ENCODE measurements at places on chromosomes 16 and 17.

GRCh38 chr17:80724775-80725266, 180.2 kb downstream of the RPTOR start:
- no peak for DNase-seq

GRCh38 chr17:69961501-69962145, 113.4 kb upstream of the KCNJ16 start:
- DNase-seq: peak; percentile 9

GRCh38 chr17:81859906-81860755, at the start of gene P4HB:
Gene P4HB, minus strand, starts transcription at chr17:81860535. Its CDS starts 64 bp downstream, at chr17:81860471.
- peak; percentile 53 for DNase-seq

GRCh38 chr16:11131706-11132105, 124.3 kb downstream of the SOCS1 start:
- no peak for DNase-seq

- DNase-seq: no peak
Measured at GRCh38 chr16:87740909-87741424, 24.8 kb downstream of the KLHDC4 start.

GRCh38 chr17:11601661-11602060, 3.4 kb downstream of the DNAH9 start:
- no peak for DNase-seq

DNA sequence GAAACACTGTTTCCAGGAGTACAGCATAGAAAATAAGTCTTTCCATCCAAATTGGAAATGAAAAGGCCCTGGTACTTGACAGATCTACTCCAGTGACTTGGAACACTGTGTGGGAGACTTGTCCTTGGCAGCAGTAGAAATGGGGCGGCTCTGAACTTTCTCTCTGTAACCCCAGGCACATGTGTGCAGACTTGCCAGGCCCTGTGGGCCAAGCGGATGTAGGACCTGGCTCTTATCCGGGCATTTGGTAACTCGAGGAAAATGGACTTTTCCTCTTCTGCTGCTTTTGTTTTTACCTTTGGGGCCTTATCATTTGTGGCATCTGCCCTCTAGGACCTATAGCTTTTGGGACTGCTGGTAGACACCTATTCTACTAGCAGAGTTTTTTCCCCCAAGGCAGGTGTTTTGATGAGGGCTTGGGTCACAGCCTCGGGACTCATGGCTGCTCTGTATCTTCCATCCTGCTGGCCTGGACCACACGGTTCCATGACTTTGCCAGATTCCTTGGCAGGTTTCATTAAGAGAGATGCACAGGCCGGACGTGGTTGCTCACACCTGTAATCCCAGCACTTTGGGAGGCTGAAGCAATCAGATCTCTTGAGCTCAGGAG, 43.5 kb downstream of the SMPD3 start:
- DNase-seq: no peak

DNA sequence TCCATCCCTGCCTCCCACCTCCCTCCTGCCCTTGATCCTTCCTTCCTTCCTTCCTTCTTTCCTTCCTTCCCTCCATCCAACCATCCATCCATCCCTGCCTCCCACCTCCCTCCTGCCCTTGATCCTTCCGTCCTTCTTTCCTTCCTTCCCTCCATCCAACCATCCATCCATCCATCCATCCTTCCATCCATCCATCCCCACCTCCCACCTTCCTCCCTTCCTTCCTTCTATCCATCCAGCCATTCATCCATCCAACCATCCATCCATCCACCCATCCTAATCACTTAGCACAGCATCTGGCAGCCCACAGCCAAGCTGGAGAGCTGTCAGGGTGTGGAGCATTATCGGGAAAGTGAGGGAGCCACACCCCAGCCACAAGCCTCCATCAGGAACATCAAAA, 54.5 kb downstream of the TK2 start:
- DNase-seq: no peak

DNA sequence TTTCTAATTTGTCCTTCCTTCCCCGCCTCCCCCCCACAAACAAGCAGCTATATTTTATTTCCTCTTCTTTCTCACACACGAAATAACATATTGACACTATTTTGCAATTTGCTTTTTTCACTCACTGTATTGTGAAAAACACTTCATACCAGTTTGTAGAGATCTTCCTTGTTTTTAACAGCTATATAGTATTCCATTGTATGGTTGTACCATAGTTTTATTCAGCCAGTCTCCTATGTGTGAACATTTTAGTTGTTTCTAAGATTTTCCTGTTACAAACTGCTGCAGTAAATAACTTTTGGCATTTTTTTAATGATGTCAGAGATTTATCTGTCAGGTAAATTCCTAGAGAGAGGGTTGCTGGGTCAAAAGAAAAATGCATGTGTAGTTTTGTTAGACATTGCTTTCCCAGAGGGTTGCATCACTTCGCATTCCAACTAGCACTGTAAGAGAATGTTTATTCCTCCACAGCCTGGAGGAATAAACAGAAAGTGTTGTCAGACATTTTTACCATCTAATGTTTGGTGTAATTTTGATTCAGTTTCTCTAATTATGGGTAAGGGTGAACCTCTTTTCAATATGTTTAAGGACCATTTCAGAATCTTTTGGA, 101.2 kb downstream of the MRTFB start:
- no peak for DNase-seq
